ENCODE measurements at places on chromosomes 12 and 14.

DNA sequence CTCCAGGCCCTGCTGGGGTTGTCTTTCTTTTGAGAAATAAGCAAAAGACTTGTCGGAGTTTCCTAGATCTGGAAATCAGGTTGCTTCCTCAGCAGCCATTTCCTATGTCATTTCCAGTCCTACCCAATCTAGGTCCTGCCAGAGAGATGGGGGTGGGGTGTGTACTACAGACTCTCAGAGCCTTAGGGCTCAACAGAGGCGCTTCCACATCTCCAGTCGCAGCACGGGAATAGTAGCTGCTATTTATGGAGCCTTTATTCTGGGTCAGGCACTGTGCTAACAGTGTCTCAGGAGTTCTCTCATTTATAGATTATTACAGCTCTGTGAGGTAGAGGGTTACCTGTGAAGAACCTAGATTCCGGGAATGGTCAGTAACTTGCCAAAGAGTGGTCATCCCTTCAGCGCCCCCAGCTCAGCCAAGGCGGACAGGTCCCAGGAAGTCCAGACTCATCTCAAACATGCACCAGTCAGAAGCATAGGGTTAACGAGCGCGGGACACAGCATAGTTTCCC is 21.9 kb downstream of the DHRS2 start:
- DNase-seq, result no peak

DNA sequence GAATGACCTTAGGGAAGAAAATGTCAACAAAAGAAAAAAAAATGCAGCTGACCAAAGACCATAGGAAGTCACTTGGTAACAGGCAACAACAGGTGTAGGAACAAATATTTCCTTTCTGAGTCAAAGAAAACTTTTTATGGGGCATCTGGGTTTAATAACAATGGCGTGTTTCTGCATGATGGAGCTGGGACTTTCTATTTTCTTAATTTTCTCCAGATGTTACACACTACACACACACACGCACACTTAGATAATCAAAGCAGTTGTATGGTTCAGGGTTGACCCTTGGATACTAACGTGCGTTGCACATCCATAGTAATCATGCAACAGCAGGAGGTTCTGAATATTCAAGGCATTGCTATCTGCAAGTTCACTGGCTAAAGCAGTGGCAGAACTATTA is 47.9 kb upstream of the NTF3 start:
- no peak for DNase-seq

- no peak for DNase-seq
Measured at GRCh38 chr12:92582475-92582874, 120.3 kb upstream of the PLEKHG7 start.

- no peak for DNase-seq
Measured at GRCh38 chr14:74213907-74214803, 25.1 kb upstream of the VSX2 start.

DNA sequence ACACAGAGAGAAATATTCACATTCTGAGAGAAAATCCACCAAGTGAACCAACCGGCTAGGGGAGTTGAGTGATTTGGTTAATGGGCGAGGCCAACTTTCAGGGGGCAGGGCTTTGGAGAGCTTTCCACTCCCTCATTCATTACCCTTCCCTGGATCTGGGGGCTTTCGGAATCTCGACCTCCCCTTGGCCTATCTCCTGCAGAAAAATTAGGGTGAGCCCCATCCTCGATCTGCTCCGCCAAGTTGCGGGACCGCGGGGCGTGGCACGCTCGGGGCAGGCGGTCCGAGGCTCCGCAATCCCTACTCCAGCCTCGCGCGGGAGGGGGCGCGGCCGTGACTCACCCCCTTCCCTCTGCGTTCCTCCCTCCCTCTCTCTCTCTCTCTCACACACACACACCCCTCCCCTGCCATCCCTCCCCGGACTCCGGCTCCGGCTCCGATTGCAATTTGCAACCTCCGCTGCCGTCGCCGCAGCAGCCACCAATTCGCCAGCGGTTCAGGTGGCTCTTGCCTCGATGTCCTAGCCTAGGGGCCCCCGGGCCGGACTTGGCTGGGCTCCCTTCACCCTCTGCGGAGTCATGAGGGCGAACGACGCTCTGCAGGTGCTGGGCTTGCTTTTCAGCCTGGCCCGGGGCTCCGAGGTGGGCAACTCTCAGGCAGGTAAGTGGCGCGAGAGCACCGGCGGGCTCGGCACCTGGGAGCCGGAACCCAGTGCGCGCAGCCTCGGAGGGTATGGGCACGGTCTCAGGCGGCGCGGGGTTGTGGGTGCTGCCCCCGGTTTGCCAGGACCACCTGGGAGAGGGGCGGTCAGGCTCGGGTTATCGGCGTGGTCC is at the start of gene ERBB3:
Gene ERBB3, plus strand, starts transcription at position 443 of the 833 bp plus-strand sequence. Its CDS starts 136 bp downstream, at position 579.
- peak; percentile 45 for DNase-seq

DNA sequence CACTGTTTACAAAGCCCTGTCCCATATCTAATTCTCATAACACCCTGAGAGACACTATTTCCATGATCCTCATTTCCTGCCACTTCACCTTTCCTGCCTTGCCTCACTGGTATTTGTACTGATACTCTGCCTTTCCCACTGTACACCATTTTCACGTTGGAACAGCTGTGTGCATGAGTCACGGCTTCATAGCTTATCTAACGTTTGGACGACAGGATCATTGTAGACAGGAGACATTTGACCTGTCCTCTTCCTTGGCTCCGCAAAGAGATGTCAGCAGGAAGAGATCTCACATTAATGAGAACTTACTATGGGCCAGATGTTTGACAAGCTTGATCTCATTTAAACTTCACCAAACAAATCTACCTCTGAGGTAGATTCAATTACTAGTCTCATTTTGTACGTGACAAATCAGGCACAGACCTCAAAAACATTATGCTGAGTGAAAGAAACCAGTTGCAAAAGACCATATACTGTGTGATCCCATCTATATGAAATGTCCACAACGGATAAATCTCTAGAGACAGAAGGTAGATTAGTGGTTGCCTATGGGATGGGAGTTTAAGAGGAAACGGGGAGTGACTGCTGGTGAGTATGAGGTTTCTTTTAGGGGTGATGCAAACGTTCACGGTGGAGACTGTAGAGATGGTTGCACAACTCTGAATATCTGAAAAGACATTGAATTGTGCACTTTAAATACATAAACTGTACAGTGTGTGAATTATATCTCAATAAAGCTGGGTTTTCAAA is 71.2 kb downstream of the KCNK13 start:
- DNase-seq, result no peak

- DNase-seq, result peak; percentile 18
Measured at GRCh38 chr14:104563742-104564615, 15.6 kb upstream of the C14orf180 start.

GRCh38 chr12:14949631-14950030 is 11.3 kb upstream of the ERP27 start:
- DNase-seq, result no peak

- no peak for DNase-seq
Measured at GRCh38 chr12:132247718-132248452, 81.5 kb downstream of the GALNT9 start.

GRCh38 chr14:77663293-77663692 is 44.5 kb downstream of the ALKBH1 start:
- DNase-seq, result no peak

GRCh38 chr12:87332987-87333726 is 696.0 kb downstream of the C12orf50 start:
- no peak for DNase-seq

DNA sequence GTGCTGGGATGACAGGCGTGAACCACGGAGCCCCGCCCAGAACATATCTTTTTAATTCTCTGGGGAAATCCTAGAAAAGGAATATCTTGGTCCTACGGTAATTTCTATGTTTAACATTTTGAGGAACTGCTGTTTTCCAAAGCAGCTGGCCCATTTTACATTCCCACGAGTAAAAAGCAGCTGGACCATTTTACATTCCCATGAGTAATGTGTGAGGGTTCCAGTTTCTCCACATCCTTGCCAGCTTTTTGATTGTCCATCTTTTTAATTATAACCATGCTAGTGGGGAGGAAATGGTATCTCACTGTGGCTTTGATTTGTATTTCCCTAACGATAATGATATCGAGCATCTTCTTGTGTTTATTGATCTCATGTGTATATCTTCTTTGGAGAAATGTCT is 4.4 kb upstream of the P2RX4 start:
- DNase-seq, result no peak

DNA sequence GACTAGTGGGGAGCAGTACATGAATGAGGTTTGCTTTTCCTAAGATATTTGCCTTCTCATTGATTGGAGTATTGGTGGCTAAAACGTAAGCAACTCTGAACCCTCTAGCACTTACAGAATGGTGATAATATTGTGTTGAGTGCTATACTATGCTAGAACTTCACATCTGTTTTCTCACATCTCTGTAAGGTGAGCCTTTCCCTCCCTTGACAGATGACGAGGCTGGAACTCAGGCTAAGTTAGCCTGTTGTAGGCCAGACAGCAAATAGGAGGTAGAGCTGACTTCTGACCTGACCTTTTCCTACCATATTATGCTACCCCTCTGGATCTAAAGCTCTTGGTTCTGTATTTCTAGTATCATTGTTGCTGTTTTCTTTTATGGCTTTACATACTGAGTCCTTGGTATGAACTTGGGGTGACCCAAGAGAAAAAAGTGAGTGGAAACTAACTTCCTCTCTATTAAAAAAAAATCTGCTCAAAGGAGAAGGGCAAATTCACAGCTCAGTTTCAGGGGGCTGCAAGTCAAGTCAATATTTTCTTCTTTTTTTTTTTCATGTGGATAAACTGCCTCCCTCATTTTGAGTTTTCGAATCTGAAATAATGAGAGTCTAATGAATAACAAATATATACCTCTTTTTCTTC is 85.9 kb downstream of the CRADD start:
- no peak for DNase-seq

- DNase-seq, result no peak
Measured at GRCh38 chr12:19244312-19244711, 114.8 kb downstream of the PLEKHA5 start.

DNA sequence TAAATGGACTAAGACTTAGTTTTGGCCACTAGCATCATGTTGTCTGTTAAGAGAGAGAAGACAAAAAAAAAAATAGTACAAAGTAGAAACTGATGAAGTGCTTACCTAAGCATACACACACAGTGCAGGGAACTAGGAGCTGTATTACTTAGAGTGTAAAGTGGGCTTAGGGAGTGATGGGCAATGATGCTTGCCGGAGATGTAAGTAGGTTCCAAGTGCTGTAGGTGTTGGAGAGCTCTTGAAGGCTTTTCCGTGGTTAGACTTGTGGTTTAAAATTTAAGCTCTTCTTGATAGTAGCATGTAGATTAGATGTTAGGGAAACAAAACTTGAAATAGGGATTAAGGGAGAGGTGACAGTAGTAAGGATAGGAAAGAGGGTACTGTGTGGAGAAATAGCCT is 34.7 kb downstream of the MIA2 start:
- DNase-seq, result no peak

DNA sequence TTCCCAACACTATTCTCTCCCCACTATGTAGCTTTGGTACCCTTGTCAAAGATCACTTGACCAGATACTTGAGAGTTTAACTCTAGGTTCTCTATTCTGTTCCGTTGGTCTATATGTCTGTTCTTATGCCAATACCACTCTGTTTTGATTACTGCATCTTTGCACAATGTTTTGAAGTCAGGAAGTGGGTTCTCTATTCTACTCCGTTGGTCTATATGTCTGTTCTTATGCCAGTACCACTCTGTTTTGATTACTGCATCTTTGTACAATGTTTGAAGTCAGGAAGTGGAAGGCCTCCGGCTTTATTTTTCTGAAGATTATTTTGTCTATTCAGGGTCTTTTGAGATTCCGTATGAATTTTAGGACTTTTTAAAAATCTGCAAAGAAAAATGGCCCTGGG is 2.7 kb upstream of the NDUFA12 start:
- no peak for DNase-seq

Data from stimulated activated CD8-positive, alpha-beta memory T cell treated with anti-CD3 and anti-CD28 coated beads, Interleukin-2, amount 100 ng/mL, for 1 hour (primary cell).